Activated CD4-positive, alpha-beta T cell treated with anti-CD3 and anti-CD28 coated beads, Interleukin-2, amount 10 ng/mL, durations not matched to agents 7 days and 5 days (primary cell): ENCODE measurements at places on chromosomes 3 and 15. TPM values are rescaled to one million over a fixed set of nuclear protein-coding genes. Genes with fewer than 3 reads are reported as not detected.

DNA sequence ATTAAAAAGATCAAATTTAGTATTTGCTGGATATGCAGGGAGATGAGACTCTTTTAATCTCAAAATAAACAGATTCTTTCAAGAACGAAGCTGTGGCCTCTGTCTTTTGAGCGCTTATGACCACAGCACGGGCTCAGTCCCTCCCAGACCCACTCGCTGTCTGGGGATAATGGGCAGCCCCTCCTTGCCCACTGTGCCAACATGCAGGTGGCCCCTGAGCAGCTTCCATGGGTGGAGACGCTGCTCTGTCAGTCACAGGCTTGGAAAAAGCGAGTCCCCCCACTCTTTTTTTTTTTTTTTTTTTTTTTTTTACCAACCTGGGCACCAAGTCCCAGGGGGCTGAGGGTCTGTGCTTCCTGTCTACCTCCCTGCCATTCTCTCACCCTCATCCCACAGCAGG is 150.9 kb downstream of the LRRK1 start:
- no peak for DNase-seq

Gene BOC
- not detected for total RNA-seq

DNA sequence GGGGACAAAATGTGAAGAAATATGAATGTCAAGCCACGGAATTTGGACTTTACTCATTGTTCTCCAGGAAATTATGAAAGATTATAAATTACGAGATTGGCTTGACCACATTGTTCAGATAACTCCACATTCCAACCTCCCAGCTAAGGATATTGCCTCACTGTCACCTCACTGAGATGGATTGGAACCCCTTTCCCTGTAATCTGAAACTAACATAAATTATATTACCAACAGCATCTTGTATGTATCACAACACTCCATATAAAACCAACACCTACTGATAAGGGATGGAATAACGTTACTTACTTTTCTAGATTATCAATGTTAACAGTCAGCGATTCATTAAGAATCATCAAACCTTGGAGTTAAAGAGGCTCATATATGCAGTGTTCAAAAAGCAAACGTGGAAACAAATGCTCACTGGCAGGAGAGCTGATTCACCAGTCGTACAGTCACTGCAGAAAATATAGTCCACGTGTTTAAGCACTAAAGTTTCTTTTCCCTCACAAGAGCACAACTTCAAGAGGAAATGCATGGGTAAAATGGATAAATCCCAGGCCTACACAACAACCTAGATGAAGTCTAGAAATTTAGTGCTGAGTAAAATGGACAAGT is 451.5 kb downstream of the FGF12 start:
- no peak for DNase-seq

DNA sequence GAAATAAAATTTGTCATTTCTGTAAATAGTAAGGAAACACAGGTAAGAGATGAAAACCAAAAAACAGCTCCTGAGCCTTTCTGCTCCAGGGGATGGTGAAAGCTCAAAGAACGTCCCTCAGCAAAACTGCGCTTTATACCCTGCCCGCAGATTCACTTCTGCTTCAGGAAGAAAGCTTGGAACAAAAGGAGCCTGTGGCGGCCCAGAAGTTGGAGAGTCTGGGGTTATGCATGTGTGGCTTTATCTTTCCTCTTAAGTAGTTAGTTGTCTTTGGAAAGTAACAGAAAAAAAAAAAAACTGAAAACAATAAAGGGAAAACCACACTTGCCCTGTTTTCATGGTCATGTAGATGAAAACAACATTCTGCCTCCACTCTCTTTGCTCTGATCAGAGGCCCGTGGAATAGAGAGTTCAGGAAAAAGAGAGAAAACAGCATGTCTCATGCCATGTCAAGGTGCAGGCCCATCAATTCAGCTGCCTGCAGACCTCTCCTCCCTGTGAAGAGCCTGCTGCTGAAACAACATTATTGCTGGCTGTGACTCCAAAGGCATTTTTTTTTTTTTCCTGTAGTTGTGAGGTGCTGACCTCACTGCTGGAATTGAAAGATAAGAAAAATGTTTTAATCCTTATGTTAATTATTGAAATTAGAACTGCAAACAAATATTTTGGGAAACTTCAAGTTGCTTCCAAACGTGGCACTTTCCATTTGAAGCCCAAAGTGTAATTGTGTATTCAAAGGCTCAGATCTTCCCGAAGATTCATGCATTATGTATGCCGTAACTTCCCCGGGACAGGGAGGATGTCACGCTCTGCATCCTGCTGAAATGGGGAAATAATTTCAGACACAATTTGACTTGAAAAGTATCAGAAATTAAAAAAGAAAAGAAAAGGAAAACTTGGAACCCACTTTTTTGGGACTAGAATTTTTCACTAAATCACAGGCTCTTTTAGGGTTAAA is 108.4 kb upstream of the ZNF385D start:
- no peak for DNase-seq

- no peak for DNase-seq
Measured at GRCh38 chr3:24496529-24497482, 2.2 kb upstream of the THRB start.

Gene ITIH1
- not detected for total RNA-seq

GRCh38 chr15:32736701-32737061 is 18.9 kb downstream of the GREM1 start:
- DNase-seq = no peak

DNA sequence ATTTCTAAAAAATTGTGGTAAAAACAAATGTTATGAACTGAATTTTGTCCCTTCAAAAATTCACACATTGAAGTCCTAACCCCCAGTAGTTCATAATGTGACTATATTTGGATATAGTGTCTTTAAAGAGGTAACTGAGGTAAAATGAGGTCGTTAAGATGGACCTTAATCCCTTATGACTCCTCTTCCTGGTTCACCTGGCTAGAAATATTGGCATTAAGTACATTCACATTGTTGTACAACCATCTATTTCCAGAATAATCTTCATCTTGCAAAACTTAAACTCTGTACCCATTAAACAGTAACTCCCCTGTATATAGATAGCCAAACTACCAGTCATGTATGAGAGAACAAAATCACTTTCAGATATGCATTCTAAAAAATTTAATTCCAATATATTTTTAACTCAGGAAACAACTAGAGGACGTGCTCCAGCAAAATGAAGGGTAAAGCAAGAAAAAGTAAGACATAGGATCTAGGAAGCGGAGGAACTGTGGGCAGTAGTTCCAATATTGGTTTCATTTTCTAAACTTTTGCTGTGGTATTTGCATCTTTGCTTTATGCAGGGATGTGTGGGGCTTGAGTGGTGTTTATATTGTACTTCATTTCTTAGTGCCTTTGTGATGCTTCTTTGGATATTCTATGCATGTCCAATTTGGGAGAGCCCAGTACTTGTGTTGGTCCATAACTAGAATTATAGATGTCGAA is 36.7 kb upstream of the IL20RB start:
- no peak for DNase-seq

DNA sequence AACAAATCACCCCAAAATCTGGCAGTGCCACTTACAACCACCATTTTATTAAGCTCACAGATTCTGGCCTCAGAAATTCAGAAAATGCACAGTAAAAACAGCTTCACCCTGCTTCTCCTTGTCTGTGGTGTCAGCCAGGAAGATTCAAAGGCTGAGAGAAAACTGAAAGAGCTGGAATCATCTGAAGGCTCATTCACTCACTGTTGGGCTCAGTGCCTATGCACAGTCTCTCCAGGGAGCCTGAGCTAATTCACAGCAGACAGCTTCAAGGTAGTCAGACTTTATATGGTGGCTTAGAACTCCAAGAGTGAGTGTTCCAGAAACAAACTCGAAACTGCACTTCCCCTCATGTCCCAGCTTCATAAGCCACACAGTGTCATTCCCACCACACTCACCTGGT is 16.5 kb upstream of the PLOD2 start:
- DNase-seq = no peak

Gene SH2D7
- total RNA-seq = not detected

DNA sequence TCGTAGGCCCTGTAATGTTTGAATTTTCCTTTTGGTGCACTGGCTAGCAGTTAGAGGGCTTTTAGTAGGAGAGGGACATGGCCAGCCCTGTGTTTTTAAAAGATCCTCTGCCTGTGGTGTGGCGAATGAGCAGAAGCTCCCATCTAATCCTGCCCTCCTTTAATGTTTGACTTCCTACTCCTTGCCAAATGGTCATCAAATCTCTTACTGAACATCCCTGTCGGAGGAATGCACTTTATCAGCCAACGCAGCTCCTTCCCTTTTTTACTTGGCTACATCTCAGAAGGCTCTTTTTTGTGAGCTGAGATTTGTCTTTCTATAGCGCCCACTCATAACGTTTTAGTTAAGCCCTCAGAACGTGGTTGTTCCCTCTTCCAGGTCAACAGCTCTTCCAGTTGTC is 44.8 kb downstream of the MAP2K5 start:
- DNase-seq = no peak

DNA sequence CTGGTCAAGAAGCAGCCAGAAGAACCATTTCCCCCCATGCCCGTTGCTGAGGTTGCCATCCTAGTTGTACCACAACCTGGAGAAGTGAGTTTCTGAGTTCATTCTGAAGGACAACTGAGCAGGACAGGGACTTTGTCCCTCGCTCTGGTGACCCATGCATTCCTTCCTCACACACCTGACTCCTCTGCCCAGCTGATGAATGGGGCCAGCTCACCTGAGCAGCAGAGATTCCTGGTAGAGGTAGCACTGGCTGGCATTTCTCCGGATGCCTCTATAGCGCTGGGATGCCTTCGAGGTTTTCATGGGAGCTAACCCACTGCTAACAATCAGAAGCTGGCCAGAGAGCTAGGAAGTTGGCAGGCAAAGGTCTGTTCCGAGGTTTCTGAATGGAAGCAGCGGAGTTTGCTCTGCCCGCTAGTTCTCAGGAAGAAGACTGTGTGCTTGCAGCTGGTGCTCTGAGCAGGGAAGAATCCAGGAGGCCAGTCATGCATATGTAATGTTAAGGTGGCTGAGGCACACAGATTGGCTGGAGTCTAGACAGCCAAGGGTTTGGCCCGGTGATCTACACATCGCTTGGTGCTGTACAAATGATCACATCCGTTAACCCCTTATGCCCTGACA is at the start of gene TMC3:
Gene TMC3 (minus strand): TSS at position 439 of the 621 bp plus-strand sequence. CDS start 136 bp downstream, at position 303.
- DNase-seq = no peak

Gene MFN1
- total RNA-seq = 36.9 TPM

- DNase-seq = no peak
Measured at GRCh38 chr3:146801492-146801891, 196.3 kb upstream of the PLSCR5 start.

GRCh38 chr15:87818756-87819155 is 437.8 kb downstream of the NTRK3 start:
- DNase-seq = no peak

- DNase-seq = no peak
Measured at GRCh38 chr15:44315126-44315525, 26.6 kb downstream of the GOLM2 start.

DNA sequence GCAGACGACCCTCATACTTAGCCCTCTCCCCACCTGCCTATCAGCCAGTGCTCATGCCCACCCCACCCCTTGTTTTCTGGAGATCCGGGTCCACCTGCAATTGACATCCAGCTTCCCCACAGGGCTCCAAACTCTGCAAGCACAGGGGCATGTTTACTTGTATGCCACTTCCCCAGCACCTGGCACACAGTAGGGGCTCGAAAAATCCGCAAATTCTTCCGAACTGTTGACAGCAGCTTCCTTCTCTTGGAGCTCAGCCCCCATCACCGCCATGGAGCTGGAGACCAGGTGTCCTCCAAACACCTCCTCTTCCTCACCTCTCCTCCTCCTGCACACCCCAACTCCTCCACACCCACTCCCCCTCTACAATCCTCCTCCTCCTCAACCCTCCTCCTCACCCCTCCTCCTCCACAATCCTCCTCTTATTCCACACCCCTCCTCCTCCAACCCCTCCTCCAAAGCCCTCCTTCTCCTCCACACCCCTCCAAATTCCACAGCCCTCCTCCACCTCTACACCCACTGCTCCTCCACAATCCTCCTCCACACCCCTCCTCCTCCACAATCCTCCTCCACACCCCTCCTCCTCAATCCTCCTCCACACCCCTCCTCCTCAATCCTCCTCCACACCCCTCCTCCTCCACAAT is 70.4 kb upstream of the BLM start:
- DNase-seq = no peak

GRCh38 chr3:124763644-124764358 is 33.5 kb downstream of the UMPS start:
- DNase-seq = no peak

GRCh38 chr3:136979684-136980083 is 21.9 kb downstream of the IL20RB start:
- no peak for DNase-seq
